Suppressor macrophage treated with lipopolysaccharide for 1 hour (primary cell): ENCODE measurements at places on chromosomes 2 and 18.
A peak's percentile ranks its signal among the peaks of the same experiment; 100 is the strongest.

- peak; percentile 31 for DNase-seq
Measured at GRCh38 chr2:208265371-208265800, 669 bp upstream of the PIKFYVE start.

DNA sequence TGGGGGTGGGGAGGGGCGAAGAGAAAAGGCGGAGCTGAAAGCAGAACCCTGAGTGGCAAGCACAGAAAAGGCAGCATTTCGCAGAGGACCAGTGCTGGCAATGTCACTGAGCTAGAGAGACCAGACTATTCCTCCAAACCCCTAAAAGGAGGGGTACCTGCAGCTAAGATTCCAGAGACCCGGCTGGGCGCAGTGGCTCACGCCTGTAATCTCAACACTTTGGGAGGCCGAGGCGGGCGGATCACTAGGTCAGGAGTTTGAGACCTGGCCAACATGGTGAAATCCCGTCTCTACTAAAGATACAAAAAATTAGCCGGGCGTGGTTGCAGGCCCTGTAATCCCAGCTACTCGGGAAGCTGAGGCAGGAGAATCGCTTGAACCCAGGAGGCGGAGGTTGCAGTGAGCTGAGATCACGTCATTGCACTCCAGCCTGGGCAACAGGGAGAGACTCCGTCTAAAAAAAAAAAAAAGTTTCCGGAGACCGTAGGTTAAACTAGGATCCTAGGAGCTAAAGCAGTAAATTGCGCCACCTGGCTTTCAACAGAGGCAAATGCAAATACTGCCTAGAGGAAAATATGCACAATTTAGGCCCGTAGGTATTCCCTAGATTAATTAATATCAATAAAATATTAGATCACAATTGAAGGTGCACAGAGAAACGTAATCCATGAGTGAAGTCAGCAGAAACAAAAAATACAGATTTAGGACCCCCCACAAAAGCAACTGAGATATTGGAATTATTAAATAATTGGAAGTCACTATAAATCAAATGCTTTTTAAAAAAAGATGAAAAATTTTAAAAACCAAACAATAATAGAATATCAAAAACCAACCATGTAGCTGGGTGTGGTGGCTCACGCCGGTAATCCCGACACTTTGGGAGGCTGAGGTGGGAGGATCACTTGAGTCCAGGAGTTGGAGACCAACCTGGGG lies 4.9 kb downstream of the UCN start:
- DNase-seq: peak; percentile 91

- peak; percentile 43 for DNase-seq
Measured at GRCh38 chr18:7174344-7175095, 56.4 kb upstream of the LRRC30 start.

- DNase-seq: no peak
Measured at GRCh38 chr18:49846718-49847470, 33.6 kb upstream of the ACAA2 start.

- DNase-seq: no peak
Measured at GRCh38 chr2:223328578-223328977, 273.6 kb downstream of the SCG2 start.

- DNase-seq: no peak
Measured at GRCh38 chr2:43462866-43463641, 132.8 kb downstream of the THADA start.

DNA sequence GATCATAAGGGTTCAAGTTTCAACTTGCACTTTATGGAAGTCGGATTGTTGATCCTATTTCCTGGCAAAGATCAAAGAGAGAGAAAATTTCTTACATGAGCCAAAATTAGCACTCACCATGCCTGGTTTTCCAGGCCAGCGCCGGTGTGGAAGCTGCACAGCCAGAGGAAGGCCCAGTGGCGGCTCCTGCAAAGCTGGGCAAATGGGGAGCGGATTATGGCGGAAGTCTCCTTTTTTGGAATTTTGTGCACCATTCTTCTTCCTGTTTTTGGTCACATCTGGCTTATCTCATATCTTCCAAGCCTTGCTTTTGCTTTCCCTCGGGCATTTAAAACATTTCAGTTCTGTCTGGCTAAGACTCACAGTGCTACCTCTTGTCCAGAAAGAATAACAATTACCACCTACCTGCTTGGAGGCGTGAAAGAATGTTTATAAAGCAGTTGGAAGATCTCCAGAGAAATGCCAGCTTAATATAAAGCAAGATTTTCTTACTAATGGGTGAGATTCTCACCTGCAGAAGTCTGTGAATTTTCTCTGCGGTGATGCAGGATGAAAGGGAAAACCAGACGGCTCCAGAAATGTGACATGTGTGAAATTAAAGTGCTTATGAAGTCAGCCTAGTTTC lies 94.3 kb downstream of the ASAP2 start:
- DNase-seq: no peak

GRCh38 chr2:44075541-44075940 lies 79.8 kb upstream of the LRPPRC start:
- DNase-seq: peak; percentile 18

- DNase-seq: no peak
Measured at GRCh38 chr2:241095594-241096290, 6.3 kb downstream of the MTERF4 start.

DNA sequence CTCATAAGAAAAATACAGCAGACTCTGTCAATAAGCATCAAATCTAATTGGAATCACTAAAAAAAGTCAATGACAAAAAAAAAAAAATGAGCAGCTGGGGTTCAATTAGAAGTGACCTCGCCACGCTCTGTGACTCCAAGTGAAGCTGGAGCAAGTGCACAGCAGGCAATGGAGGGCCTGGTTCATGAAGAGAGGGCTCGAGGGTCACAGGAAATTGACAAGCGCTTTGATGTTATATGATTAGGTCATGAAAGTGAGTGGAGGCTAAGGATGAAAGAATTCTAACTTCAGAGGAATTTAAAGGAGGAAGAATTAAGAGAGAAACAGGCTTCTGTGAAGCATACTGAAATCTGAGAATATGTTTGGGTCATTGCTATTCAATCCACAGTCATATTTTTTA lies 85.4 kb upstream of the TMEM18 start:
- no peak for DNase-seq

- no peak for DNase-seq
Measured at GRCh38 chr2:237864940-237865622, 5.7 kb downstream of the RAMP1 start.

- DNase-seq: no peak
Measured at GRCh38 chr2:73828389-73828817, 358 bp upstream of the STAMBP start.

GRCh38 chr2:9191041-9191481 lies 15.6 kb upstream of the ASAP2 start:
- DNase-seq: peak; percentile 37

GRCh38 chr2:101731221-101732054 lies 33.9 kb downstream of the MAP4K4 start:
- peak; percentile 68 for DNase-seq

DNA sequence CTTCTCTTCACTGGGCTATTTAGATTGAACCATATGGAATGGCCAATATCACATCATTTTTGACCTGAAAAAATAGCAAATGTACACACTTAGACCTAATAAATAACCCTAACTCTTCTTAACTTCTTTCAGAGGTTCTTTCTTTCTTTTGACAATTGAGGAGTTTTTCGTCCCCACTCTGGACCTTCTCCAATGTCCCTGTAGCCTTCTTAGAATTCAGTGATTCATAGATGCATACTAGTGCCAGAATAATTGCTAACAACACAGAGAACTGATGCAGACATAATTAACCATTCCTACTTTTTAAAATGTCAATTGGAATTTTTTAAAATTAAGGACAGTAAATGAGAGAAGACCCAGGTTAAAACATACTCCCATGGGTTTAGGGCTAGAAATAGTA lies 20.0 kb downstream of the DAPL1 start:
- no peak for DNase-seq

GRCh38 chr18:21218862-21219261 lies 23.2 kb upstream of the GREB1L start:
- no peak for DNase-seq

DNA sequence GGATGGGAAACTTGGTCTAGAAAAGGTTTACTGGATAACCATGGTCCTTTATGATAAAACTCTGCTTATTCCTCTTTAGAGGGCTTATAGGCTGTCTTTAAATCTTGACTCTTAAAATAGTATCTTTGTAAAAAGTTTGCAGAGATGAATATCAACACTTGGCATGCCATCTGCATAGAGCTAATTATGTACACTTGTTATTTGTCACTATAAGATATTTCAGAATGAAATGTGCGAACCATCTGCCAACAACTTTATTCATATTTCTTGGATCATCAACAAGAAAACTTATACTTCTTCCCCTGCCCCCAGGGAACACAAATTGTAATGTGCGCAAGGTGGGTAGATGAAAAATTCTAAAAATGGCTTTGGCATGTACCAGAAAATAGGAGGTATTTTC lies 653.0 kb upstream of the CHAC2 start:
- no peak for DNase-seq

DNA sequence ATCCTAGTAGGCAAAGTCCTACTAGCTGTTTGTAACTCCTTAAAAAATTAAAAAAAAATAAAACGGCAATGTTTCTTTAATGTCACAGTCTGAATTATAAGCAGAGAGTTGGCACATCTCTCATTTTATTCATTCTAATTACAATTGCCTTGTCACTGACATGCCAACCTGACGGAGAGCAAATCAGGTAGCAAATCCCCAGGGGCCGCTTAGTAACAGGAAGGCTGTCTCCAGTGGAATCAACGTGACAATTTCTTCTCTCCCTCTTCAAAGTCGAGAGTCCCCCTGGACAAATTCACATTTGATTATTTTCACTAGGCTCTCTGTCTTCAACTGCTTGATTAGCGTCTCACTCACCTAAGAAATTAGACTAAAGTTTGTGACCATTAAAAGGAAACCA lies 1598.9 kb upstream of the PIK3C3 start:
- no peak for DNase-seq

DNA sequence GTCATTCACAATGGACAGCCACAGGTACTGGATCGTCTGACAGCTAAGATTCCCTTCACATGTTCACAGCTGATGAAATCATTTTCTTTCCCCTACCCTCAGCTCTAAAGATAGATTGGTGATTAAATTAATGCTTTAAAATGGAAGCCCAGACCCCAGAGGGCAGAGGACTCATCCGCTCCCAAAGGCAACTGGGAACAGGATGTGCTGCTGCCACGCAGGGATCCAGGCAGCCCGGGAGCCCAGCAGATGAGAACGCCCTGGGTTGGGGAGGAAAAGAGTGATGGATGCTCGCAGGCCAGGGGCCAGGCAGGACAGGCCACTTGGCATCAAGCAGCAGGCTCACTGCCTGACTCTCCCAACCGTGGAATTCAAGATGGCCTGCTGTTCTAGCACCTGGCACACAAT lies 41.3 kb downstream of the HDHD2 start:
- DNase-seq: no peak

DNA sequence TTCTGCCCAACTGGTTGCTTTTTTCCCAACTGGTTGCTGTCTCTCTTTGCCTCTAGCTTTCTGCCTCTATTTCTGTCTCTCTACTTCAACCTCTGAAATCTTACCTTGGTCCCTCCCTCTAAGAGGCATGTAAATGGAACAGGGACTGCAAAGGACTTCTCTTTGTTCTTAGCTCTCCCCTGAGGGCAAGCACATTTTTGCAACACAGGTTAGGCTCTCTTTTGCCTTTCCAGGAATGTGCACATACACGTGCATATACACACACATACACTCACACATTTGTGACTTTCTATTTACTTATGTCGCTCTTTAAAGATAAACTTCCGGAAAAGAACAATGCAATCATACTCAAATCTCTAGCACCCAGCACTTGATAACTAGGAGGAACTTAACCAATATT lies 262.6 kb upstream of the DDX18 start:
- DNase-seq: no peak

DNA sequence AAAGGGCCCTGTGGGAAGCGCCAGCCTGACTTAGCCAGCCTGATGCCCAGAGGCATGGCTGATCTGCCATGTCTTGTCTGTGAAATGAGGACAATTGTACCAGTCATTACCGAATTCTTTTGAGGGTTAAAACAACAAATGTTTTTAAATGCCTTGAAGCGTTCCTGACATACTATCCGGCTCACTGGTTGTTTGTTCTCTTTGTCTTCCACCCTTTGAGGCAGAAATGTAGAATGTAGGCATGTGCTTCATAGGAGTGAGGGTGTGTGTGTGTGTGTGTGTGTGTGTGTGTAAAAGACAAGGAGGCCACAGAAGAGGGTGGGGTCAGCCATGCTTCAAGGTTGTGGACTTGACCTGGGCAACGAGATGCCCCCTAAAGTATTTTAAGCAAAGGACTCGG lies 35.5 kb downstream of the TGFBRAP1 start:
- no peak for DNase-seq

DNA sequence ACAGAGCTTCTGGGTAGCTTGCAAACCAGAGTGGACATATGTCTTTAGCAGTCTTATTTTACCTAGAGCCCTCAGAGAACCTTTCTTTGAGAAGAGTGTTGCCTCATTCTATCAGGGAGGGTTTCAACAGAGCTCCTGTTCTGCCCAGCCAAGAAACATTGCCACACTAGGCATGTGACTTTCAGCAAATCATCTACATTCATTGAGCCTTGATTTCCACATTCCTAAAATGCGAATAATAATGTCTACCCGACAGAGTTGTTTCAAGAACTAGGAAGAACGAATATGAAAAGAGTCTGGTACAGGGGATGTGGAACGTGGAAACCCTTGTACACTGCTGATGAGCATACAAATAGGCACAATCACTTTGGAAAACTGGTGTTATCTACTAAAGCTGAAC lies 7.8 kb upstream of the PRKAG3 start:
- peak; percentile 37 for DNase-seq

- DNase-seq: no peak
Measured at GRCh38 chr18:59871711-59872362, 28.0 kb upstream of the PMAIP1 start.

- DNase-seq: no peak
Measured at GRCh38 chr2:207200136-207200535, 34.4 kb upstream of the KLF7 start.

- DNase-seq: no peak
Measured at GRCh38 chr2:191041418-191042161, 27.6 kb upstream of the STAT1 start.

GRCh38 chr2:9699139-9700108 lies 68.6 kb upstream of the YWHAQ start:
- DNase-seq: peak; percentile 84

DNA sequence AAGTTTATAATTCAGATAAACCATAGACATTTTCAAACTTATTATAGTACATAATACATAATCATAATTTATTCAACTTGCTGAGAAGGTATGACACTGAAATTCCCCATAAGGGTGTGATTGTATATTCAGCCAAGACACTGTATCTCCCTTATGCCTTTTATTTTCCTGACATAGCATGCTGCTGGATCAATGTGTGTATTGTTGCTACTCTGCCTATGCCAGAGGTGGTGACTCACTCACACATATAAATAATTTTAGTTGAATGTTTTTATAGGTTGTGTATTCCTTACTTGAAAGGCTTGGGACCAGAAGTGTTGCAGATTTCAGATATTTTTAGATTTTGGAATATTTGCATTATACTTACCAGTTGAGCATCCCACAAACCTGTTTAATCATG lies 86.8 kb downstream of the VRK2 start:
- no peak for DNase-seq

DNA sequence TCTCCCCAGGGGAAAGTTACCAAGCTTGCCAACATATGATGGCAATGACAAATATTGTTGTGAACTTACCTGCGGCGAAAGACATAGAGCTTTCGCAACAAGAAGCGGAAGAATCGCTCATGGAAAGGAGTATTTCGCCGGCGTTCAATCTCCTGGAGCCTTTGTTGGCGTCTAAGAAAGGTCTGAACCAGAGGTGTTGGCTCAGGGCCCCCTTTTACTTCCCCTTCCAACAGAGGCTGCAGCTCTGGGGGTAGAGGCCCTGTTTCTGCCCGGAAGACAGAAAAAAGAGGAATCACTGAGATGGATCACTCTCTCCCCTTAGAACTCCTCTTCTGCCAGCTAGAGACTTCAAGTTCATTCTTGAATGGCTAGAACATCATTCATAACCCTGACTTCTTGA lies 10.8 kb downstream of the GGCX start:
- peak; percentile 65 for DNase-seq
